ENCODE measurements at places on chromosomes 5 and 9. TPM values are rescaled to one million over a fixed set of nuclear protein-coding genes. Genes with fewer than 3 reads are reported as not detected.

TRMO gene
- 23.3 TPM for total RNA-seq

TNFSF15 gene
- 3.9 TPM for total RNA-seq

PAEP gene
- total RNA-seq: not detected

C5orf34 gene
- total RNA-seq: 6.5 TPM
